Frontal cortex (tissue), 4 donors: ENCODE measurements at places on chromosomes 6 and 20.

DNA sequence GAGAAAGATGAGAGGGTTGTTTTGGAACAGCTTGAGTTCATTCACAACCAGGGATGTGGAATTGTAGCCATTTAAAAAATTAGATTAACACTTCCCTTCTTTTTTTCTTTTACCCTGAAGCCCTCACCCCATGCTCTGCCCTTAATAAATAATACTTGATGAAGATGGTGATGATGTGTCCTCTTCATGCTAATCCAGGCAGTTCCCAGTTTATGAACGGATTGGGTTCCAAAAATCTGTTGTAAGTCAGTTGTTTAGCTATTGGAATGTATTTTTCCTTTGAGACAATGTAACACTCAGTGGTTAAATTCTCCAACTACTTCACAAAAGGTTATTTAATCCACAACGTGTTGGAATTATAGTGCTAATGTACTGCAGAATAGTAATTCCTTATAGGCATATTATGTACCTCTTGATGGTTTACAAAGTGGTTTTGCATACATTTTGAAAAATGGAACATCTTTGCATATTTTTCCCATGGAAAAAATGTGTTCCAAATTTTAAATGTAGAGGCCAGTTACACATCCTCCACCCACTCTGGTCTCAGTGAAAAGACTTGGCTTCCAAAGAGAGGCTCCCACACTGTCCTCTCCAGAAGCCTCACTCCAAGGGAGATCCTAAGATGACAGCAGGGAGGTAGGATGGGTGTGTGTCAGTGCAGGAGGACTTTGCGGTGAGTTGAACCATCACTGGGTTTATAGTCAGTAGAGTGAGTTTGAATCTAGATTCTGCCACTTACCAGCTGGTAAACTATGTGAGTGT lies 45.8 kb upstream of the CEP162 start:
- DNase-seq, result no peak

- no peak for DNase-seq
These were observed 853.6 kb downstream of the C6orf118 start for GRCh38 chr6:164455835-164456234.

GRCh38 chr6:41974281-41974825 lies 32.7 kb upstream of the CCND3 start:
- no peak for DNase-seq

- no peak for DNase-seq
These were observed 2.9 kb downstream of the C6orf141 start for GRCh38 chr6:49553384-49553783.

GRCh38 chr6:150687508-150687907 lies 87.8 kb downstream of the PLEKHG1 start:
- no peak for DNase-seq

GRCh38 chr20:63706852-63707557 lies 771 bp downstream of the ARFRP1 start:
- DNase-seq, result peak; percentile 22

GRCh38 chr6:147078602-147079001 lies 125.6 kb upstream of the STXBP5 start:
- no peak for DNase-seq

DNA sequence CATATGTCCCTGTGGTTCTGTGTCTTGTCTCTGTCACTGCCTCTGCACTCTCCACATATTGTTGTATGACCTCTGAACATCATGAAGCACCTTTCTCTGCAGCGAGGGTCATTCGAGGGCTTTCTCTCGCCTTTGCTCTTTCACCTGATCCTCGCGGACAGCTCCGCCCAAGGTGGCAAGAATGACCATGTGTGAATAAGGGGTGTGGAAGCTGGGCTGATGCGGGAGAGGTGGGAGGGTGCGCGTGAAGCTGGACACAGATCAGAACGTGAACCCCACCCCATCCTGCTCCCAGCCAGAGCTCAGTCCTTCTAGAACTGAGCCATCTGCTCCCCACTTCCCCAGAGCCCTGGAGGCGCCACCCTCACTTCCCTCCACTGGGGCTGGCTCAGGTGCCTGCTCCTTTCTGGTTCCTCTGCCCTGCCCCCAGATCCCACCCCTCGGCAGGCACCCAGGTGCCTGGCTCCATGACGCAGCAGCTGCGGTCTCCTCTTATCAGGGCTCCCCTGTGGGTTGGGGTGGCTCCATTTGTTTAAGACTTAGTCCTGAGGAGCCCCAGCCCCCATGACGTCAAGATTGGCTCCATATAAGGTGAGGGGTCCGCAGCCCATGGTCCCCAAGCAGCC lies at the start of gene MUCL3:
TSS of gene MUCL3 (plus strand) at position 613 of the 626 bp plus-strand sequence. CDS start 27 bp downstream, outside the sequence.
- DNase-seq, result no peak

DNA sequence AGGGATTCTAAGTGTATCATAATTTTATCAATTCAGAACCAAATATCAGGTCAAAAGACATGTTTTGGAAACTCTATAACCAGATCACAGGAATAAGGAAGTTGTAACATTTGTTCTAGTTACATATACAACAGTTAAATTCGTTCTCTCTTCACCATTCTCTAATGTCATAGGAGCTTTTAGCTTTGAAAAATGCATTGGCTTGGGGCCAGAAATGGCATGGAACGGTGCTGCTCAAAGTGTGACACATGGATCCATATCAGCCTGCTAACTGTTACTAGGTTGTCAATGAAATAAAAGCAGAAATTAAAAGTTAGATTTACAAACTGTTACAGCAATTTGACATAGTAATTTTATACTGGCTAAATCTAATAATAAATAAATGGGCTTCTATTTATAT lies 120.3 kb downstream of the LCA5 start:
- DNase-seq, result no peak

- DNase-seq, result no peak
These were observed 16.7 kb downstream of the TRMT11 start for GRCh38 chr6:126002755-126003679.

GRCh38 chr6:5250911-5251310 lies 9.8 kb downstream of the LYRM4 start:
- DNase-seq, result no peak

DNA sequence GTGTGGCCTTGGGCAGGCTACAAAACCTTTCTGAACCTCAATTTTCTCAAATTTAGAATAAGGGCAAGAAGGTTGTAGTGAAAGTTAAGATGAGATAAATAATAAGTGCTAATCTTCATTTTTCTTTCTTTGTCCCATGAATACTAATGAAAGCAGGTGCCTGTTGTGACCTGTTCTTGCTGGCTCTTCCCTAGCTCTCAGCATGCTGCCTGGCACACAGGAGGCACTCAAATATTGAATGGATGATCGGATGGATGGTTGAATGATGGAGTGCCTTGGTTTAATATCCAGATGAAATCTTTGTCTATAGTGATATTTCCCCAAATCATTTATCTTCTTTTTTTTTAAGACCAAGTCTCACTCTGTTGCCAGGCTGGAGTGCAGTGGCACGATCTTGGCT lies 15.0 kb downstream of the PBOV1 start:
- no peak for DNase-seq

- no peak for DNase-seq
These were observed 65.8 kb upstream of the THEMIS start for GRCh38 chr6:127966616-127967015.

- no peak for DNase-seq
These were observed 194.5 kb downstream of the TAF4 start for GRCh38 chr20:61871160-61871559.

DNA sequence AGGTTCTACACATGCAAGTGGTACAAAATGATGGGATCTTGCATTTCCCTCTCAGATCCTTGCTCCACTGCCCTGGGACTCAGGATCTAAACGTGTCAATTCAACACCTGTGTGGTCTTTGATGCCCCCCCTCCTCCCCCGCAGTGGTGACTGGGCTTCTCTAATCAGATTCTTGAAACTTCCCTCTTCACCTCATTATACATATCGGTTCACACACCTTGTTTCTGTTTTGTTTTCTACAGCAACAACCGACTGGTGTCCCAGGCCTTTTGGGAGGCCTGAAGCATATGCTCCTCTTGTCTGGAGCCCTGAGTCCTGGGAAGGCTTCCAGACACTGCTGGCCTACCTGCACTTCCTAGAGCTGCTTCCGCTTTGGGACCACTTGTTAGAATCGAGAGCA lies 20.0 kb downstream of the SAMD3 start:
- DNase-seq, result no peak

GRCh38 chr6:151384151-151384550 lies 7.2 kb downstream of the ZBTB2 start:
- no peak for DNase-seq

DNA sequence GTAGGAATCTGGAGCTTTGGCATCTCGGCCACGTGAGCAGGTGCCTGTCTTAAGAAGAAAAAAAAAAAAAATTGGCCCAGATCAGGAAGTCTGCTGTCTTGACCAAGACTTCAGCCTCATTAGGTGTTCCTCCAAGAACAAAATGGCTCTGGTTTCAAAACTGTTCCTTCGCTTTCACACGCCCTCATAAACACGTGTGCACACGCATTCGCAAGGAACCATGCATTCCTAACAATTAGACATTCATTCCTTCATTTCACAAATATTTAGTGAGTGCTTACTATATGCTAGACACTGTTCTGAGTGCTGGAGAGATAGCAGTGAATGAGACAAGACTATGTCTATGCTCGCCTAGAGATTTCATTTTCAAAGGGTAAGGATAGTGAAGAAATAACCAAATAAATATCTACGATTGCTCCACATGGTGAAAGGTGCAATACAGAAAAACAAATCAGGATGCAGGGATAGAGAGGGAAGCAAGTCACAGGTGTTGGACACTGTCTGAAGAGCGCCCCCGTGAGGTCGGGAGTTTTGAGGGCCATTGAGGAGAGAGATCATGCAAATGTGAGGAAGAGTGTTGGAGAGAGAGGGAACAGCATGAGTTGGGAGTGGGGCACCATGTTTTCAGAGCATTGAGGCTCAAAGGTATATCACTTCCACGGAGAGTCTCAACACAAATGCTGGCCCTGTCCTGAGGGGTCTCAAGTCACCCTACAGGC lies 53.3 kb downstream of the CCDC170 start:
- no peak for DNase-seq

DNA sequence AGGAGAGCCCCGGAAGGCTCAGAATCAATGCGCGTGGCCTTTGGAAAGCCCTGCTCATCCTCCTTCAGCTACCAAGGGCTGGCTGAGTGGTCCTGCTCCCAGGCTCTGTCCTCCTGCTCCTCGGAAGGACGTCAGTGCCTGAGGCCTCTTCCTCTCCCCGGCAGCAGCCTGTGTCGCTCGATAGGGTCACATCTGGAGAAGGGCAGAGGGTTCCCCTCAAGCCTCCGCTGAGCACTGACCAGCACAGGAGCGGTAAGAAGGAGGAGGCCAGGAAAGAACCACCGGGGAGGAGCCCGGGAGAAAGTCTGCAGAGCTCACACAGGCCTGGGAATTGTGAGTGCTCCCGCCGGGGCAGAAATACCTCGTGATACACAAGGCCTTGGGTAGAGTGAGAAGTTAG lies 21.2 kb downstream of the KIF25 start:
- DNase-seq, result no peak

- DNase-seq, result no peak
These were observed 159.8 kb downstream of the PLCB1 start for GRCh38 chr20:8291873-8292272.

DNA sequence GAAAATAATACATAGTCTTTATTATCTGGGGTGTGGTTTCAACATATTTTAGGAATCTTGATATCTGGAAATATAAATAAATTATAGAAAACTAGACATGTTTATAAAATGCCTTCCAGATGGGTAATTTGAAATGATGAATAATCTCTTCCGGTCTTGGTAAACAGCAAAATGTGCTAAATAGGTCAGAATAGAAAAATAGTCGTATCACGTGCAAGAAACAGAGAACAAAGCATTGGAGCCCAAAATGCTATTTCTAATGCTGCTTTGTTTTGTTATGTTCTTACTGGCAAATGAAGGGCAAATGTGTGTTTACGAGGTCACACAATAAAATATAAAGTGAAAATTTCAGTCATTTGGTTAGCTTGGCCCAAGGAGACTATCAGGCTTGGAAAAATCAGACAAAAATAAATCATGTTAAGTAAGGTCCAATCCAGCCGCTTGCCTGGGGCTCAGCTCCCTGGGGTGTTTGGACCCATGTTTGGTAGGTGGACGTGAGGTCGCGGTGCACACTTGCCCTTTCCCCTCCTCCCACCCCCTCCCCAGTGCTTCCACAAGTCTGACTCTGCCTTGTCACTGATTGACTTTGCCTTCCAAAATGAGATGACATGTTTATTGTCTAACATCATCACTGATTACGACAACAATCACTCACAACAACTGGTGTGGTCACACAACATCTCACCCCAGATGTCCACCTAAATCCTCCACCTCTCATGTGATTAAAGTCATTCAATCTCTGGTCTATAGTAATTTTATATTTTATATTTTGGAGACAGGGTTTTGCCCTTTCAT lies 56.0 kb downstream of the RIN2 start:
- no peak for DNase-seq

- no peak for DNase-seq
These were observed 148.7 kb downstream of the PRL start for GRCh38 chr6:22147921-22148776.

DNA sequence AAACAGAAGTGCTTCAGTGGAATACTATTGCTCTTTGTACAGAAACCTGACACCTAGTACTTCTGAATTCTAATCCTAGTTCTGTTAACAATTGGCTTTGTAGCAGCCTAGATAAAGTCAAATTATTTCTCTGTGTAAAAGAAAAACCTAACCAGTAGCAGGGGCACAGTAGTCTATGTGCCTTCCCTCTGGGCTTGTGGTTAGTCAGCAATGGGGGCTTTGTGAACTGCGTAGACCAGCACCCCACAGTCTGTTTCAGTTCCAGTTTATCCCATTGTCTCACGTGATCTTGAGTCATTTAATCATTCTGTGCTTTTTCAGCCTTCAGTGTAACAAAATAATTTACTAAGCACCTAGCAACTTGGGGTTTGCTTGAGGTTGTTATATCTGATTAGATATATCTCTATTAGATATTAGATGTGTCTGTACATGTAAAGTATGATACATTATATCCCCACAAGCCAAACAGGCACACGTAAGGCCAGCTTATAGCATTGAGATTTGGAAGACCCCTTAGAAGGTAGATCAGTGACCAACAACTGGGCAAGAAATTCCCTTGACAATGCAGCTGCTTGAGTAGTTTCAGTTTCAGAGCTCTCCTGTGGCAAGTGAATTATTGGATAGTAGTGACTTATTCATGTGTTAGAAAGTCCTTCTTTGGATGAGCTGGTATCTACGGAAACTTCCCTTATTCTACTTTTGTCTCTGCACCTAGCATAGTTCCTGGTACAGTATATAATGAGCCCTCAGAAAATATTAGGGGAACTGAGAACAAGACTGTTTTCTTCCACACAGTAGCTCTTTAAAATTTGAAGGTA lies 27.9 kb upstream of the CCR6 start:
- DNase-seq, result no peak

DNA sequence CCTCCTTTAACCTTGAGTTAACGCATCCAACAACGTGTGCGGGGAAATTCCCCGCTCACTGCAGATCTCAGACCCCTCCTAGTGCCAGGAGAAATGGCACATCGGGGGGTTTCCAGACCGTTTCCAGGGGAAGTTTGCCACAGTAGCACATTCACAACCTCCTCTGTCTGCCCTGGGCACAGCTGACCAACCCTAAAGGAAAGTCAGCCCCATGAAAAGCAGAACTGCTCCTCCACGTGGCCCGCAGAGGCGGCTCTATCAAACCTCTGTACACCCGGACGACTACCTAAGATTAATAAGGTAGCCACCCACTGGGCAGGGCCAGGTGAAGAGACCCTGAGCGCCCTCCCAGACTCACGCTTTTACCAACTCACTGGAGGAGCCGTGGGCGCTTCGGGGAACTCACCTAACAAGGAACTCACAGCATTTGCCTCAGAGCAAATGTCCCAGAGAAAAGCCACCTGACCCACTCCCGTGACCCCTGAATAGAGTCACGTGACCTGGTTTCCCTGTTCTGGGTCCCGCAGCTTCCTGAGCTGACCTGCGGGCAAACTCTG lies 93.1 kb downstream of the PRND start:
- no peak for DNase-seq
